Activated CD4-positive, alpha-beta T cell treated with anti-CD3 and anti-CD28 coated beads for 24 hours (primary cell): ENCODE measurements at places on chromosomes 5 and 9.

DNA sequence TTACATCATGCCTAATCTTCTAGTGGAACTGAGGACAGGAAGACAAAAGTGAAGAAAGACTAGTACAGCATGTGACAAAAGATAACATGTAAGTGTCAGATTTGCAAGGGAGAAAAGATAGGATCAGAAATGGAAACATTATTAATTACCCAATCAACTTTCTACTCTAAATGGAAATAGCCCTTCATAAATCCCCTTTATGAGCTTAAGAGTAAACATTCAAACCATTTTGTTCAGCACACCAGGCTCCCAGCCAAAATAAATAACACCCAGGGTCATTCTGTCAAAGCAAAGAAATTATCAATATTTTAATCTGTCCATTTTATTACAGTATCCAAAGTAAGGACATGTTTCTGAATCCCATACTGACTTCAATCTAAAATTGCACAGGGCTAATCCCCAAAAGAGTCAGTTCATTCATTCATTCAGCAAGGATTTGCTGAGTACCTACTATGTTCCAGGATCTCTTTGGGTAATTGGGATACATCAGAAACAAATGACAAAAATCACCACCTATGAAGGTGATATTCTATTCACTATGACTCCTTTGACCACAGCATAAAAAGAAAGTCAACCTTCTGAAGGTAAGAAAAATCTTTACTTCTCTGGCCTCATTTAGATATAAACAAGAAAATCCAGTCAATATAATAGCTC, 5.3 kb downstream of the PRELID2 start:
- DNase-seq, result no peak

DNA sequence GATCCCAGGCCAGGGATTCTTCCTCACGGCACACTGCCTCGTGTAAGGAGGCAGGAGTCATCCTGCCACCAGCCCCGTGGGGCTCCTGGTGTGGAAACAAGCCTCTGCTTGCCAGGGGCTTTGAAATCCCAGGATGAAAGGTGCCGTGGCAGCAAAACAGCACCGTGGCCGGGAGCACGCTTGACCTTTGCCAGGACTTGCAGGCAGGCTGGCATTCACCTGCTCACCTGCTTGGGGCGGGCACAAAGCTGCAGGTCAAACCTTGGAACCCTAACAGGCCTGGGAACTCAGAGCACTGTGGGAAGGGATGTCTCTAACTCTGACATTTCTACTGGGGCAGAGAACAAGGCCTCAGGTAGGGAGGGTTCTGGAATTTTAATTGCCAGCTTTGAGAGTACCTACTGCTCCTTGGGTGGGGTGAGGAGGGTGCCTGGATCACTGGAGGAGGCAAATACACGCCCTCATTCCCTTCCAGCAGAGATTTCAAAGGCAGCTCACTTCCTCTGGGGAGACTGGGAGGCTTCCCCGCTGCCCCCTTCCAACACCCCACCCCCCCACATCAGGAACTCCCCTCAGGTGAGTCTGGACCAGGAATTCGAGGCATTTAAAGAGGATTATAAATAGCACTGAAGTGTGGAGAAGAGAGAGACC, 45.6 kb upstream of the STXBP1 start:
- no peak for DNase-seq

GRCh38 chr9:123828449-123828848, 101.5 kb downstream of the DENND1A start:
- DNase-seq, result no peak

GRCh38 chr5:107431536-107431935, 239.2 kb downstream of the EFNA5 start:
- DNase-seq, result no peak

- no peak for DNase-seq
Observed at GRCh38 chr5:52897238-52897614, 91.9 kb upstream of the ITGA2 start.

GRCh38 chr9:28206280-28206679, 633.0 kb upstream of the C9orf72 start:
- DNase-seq, result no peak

- DNase-seq, result no peak
Observed at GRCh38 chr9:6049798-6050197, 34.4 kb upstream of the RANBP6 start.

GRCh38 chr9:136782452-136782851, 8.7 kb upstream of the TMEM141 start:
- no peak for DNase-seq

GRCh38 chr9:119458068-119458467, 88.8 kb upstream of the BRINP1 start:
- DNase-seq, result no peak

- DNase-seq, result no peak
Observed at GRCh38 chr5:68287631-68287975, 72.0 kb downstream of the PIK3R1 start.

DNA sequence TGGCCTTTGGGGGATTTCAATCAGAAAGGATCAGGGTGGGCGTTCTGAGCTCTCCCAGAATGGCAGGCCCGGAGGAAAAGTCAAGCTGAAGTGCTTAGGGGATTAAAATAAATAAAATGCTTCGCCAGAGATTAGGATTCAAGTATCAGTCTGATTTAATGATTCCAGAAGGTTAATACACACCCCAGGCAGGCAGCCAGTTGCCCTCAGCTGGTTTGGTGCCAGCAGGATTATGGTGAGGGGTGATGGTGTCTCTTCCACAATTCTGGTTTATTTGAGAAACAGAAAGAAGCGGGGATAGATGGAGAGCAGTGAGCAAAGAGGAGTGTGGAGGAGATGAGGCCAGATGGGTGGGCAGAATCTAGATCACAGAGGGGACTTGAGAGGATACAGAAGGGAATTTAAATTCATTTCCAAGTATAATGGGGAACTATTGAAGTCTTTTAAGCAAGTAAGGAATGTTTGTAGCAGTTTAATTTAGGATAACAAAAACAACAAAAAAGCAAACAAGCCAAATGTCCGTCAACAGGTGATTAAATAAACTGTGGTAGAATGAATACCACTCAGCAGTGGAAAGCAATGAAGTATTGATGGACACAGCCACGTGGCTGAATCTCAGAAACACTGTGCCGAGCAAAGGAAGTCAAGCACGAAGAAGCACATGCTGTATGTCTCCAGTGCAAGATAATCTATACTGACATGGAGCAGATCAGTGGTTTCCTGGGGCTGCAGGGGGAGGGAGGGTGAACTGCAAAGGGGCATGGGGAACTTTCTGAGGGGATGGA, 297.7 kb downstream of the MSX2 start:
- DNase-seq, result no peak

- DNase-seq, result no peak
Observed at GRCh38 chr9:122364117-122364782, 6.6 kb upstream of the PTGS1 start.

- DNase-seq, result no peak
Observed at GRCh38 chr9:76894198-76894597, 11.7 kb downstream of the PRUNE2 start.

DNA sequence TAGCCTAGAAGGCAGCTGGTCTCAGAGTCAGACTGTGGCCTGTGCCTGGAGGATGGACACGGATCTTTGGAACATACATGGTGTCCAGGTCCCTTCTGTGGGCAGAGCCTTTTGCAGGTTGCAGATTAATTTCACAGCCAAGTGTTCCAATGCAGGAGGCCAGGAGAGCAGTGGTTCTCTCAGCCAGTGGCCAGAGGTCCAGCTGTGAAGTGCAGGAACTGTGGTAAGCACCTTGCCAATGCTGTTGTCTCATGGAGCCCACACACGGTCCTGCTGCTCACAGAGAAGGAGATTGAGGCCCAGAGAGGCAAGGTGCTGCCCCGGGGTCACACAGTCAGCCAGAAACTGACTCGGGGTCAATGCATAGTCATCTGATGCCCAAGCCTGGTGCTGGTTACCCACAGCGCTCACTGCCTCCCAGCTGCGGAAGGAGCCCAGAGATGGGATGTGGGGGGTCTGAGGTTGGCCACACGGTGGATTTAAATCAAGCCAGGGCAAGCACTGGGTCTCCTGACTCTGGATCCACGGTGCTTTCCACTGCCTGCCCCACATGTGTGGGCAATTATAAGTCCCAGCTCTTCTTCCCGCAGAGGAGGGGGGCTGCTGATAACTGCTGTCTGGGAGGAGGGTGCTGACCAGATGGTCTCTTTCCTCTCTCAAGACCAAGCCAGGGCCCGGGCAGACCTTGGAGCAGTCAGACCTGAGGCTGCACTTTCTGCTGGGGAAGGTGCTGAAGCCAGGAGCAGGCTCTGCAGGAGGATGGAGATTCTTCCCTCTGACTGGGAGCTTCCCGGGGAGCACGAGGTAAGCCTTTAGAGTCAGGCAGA, 2.8 kb downstream of the PDGFRB start:
- DNase-seq, result no peak

GRCh38 chr5:11890777-11891176, 13.5 kb downstream of the CTNND2 start:
- no peak for DNase-seq

DNA sequence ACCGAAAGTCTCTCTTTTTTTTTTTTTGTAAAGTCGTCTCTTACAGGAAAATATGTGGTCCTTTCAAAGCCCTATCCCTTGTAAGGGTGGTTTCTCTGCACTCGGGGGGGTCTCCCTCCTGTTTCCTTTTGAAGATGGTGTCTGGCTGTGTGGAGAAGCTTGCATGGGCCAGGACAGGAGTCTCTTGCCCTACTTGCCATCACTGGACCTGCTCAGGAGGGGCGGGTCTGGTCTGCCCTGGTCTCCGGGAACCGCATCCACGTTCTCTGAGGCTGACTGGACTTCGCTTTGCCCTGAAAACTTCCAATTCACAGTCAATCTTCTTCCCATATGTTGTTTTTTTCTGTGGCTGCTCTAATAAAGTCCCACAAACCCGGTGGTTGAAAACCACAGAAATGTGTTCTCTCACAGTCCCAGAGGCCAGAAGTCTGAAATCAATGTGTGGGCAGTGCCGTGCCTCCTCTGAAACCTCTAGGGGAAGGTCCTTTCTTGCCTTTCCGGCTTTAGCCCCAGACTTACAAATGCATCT, 92.9 kb upstream of the IER5L start:
- DNase-seq, result no peak

- DNase-seq, result no peak
Observed at GRCh38 chr5:55510523-55510880, 24.3 kb downstream of the PLPP1 start.

GRCh38 chr5:174751154-174752000, 27.0 kb downstream of the MSX2 start:
- DNase-seq, result no peak

DNA sequence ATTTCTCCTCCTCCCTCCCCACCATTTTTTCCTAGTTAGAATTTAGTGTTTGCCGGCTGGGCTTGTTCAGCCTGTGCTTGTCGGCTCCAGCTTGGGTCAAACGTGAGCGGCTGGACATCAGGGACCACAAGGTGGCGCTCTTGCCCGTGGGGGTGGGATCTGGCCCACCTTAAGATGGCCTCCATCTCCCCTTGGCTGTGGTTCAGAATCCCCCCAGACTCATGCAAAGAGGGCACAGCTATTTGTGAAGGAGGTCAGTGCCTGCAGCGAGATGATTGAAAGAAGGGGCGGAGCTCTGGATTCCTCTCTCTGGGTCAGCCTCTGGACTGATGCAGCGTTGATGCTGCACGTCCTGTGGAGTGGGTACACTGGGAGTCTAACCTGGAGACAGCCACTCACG, 283.3 kb upstream of the TUT7 start:
- no peak for DNase-seq

DNA sequence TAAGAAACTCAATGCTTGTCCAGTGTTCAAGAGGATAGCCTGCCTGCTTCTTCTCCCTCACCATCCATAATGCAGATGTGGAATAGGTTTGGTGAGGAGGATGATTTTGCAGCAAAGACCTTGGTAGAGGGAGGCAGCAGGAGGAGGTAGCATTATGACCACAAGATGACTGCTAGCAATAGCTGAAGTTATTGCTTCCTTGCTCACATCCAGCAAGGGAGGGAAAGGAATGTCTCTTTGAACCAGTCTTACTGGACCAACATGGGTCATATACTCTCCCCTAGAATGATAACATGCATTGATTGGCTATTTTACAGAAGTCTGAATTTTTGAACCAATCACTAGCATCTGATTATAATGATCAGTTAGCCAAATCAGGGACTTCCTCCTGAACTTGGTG, 607.6 kb downstream of the EBF1 start:
- DNase-seq, result no peak

GRCh38 chr5:79955941-79956670, 35.0 kb downstream of the MTX3 start:
- no peak for DNase-seq

DNA sequence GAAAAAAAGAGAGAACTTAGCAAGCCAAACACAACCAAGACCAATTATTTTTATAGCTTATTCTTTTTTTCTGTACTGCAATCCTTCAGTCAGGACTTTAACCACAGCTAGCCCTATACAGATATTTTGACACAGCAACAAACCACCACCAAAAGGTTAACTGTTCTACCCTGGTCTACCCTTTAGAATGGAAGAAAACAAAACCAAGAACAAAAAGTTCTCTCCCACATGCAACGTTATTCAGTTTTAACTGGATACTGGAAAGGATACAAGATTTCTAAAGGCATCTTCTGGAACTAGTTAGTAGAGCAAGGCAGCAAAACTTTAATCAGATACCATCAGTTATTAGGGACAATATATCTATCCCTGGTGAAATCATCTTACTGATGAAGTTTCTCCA, 32.6 kb downstream of the ECPAS start:
- no peak for DNase-seq

GRCh38 chr5:163309914-163310313, 127.5 kb upstream of the CCNG1 start:
- no peak for DNase-seq

DNA sequence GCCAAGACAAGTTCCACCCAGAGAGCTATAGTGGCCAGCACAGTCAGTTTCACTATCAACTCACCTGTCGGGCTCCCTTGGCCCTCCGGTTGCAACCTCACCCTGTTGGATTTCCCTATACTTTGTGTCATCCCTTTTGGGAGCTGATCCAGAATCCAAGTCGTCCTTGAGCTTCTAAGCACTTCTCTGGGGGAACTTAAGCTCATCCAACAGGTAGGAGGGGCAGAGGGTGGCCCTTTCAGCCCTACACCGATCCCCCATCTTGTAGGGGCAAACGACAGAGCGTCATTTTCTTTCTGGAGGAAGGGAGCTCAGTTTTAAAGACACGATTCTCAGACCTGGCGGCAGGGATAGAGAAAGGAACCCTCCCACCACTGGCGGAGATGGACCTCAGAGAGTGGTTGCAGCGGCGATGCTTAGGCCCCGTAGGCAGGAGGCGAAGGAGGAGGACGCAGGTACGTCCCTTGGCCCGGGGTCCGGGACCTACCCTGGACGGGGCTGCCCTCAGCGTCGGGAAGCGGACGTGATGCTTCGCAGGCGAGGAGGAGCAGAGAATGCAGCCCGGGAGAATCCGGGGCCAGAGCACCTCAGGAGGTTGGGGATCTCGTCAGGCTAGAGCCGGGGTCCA, 519 bp downstream of the ZER1 start:
- DNase-seq, result no peak
